Chondrocyte (in vitro differentiated cells): ENCODE measurements at places on chromosomes 2 and 18. TPM values are rescaled to one million over a fixed set of nuclear protein-coding genes. Genes with fewer than 3 reads are reported as not detected.

- no peak for DNase-seq
Measured at GRCh38 chr18:46264255-46264654, 160.1 kb downstream of the HAUS1 start.

WNT6 gene
- not detected in 3 replicates for total RNA-seq

- DNase-seq, result no peak
Measured at GRCh38 chr2:37670378-37671008, 949 bp downstream of the CDC42EP3 start.

- DNase-seq, result no peak
Measured at GRCh38 chr18:2441544-2441943, 129.8 kb downstream of the METTL4 start.
